ENCODE measurements at places on chromosomes 12 and 14.
A peak's percentile ranks its signal among the peaks of the same experiment; 100 is the strongest.

GRCh38 chr12:96436366-96437170 is 36.3 kb upstream of the CDK17 start:
- peaks cover 3% of the 10 kb centered on the region for H3K36me3 ChIP-seq
- no peaks in the 10 kb centered on the region for H3K27me3 ChIP-seq
- H3K4me3 ChIP-seq = no peak overlapping the region
- H3K27ac ChIP-seq = no peak overlapping the region
- DNase-seq = no peak

DNA sequence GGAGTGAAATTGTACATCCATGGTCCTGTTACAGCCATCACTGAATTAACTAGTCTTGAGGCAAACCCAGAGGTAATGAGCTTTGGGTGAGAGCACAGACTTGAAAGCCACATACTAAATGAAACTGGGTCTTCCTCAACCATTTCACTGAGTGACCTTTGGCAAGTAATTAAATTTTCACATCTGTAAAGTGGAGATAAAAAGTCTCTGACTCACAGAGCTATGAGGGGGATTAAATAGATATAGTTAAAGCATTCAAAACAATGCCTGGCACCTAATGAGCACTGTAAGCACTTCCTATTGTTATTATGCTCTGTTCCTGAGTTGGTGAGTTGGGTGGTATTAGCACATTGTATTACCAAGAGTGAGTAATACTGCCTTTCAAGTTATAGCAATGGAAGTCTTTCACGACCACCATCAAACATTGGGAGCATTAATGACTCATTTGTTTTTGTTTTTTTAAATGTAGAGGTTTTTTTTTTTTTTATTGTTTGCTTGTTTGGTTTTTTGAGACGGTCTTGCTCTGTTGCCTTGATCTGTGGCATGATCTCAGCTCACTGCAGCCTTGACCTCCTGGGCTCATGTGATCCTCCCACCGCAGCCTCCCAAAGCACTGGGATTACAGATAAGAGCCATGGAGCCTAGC is 12.5 kb upstream of the STRN3 start:
- H3K36me3 ChIP-seq = no peaks in the 10 kb centered on the region
- H3K27ac ChIP-seq = no peak overlapping the region
- H3K4me1 ChIP-seq = no peaks in the 10 kb centered on the region
- H3K4me3 ChIP-seq = no peak overlapping the region
- DNase-seq = no peak

GRCh38 chr14:88550078-88550477 is 4.7 kb downstream of the PTPN21 start:
- H3K27me3 ChIP-seq = peaks cover 29% of the 10 kb centered on the region
- H3K36me3 ChIP-seq = no peaks in the 10 kb centered on the region
- no peak for DNase-seq
- no peak overlapping the region for H3K27ac ChIP-seq
- H3K4me1 ChIP-seq = peaks cover 9% of the 10 kb centered on the region

DNA sequence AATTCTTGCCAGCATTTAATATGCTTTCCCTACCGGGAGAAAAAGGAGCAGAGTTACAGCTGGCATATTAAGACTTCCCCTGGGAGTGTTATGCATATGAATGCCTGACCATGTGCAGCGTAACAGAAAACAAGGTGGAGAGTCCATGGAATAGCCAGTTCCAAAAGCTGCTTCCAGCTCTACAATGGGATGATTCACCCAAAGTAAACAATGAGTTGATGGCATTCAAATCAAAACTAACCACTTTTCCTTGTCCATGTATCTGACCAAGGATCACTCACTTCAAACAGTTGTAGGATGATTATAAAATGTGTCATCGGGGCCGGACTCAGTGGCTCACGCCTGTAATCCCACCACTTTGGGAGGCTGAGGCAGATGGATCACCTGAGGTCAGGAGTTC is 48.1 kb upstream of the BICDL1 start:
- H3K27ac ChIP-seq = no peak overlapping the region
- no peak for DNase-seq
- no peaks in the 10 kb centered on the region for H3K27me3 ChIP-seq
- H3K4me1 ChIP-seq = no peaks in the 10 kb centered on the region
- no peak overlapping the region for H3K4me3 ChIP-seq

DNA sequence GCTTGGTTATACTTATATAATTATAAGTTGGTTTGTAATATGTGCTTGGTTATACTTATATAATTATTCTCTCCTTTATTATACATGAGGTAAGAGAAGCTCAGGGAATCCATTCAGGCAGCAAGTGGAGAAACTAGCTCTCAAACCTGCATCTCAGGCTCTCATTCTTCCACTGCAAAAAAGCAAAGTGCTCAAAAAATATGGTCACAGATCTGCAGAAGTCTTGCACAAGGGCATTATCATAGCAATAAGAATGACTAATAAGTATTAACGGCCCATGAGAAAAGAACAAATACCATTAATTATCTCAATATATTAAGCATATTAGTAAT is 476 bp upstream of the TRAFD1 start:
- DNase-seq = no peak
- no peaks in the 10 kb centered on the region for H3K27me3 ChIP-seq
- H3K4me1 ChIP-seq = peaks cover 41% of the 10 kb centered on the region
- H3K36me3 ChIP-seq = peaks cover 1% of the 10 kb centered on the region
- H3K4me3 ChIP-seq = peak overlapping the region; percentile 79

GRCh38 chr12:73589220-73589619 is 948.4 kb upstream of the ATXN7L3B start:
- no peak for DNase-seq
- H3K4me1 ChIP-seq = no peaks in the 10 kb centered on the region
- no peaks in the 10 kb centered on the region for H3K36me3 ChIP-seq
- H3K27ac ChIP-seq = no peak overlapping the region

Data from activated T-cell treated with anti-CD3 and anti-CD28 coated beads, Interleukin-2, amount 50 U/mL, for 72 hours (primary cell).